GM04503 (cell line): ENCODE measurements at places on chromosomes 2 and 18.

DNA sequence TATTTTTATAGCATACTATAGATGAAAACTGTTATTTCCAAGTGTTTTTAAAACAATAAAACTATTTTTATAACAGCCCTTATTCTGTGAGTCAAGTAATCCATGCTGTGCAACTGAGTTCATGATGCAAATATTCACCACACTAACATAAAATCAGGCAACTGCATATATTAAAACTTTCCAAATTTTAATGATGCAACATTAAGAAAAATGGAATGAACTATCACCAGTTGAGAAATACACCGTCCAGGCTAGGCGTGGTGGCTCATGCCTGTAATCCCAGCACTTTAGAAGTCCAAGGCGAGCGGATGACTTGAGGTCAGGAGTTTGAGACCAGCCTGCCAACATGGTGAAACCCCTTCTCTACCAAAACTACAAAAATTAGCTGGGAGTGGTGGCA, 114.5 kb downstream of the CDH2 start:
- peak; percentile 39 for DNase-seq

DNA sequence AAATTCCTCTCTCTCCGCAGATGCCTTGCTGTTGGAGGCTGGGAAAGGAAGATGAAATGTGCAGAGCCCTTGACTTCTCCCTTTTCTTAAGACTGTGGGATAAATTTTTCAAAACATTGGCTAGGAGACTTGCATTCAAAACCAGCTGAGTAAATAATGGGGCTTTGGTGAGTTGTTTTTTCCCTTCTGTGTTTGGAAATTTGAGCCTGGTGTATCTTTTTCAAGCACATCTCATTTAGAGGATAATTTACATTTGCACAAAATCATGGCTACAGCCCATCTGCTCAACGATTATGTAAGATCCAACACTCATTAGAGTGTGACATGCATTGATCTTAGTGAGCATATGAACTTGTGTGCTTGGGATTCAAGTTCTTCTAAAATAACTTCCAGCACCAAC, 112.1 kb upstream of the ATP8B1 start:
- DNase-seq, result no peak

- DNase-seq, result no peak
Observed at GRCh38 chr2:27441226-27441926, 805 bp upstream of the KRTCAP3 start.

GRCh38 chr2:179218848-179219594, 45.6 kb downstream of the SESTD1 start:
- DNase-seq, result peak; percentile 33

GRCh38 chr18:13173578-13174145, 44.9 kb upstream of the LDLRAD4 start:
- DNase-seq, result no peak

- no peak for DNase-seq
Observed at GRCh38 chr2:43831543-43832294, 6.9 kb downstream of the ABCG5 start.

GRCh38 chr2:48541666-48542389, 11.9 kb downstream of the STON1 start:
- no peak for DNase-seq

GRCh38 chr2:2758793-2759367, 427.8 kb upstream of the MYT1L start:
- DNase-seq, result no peak

DNA sequence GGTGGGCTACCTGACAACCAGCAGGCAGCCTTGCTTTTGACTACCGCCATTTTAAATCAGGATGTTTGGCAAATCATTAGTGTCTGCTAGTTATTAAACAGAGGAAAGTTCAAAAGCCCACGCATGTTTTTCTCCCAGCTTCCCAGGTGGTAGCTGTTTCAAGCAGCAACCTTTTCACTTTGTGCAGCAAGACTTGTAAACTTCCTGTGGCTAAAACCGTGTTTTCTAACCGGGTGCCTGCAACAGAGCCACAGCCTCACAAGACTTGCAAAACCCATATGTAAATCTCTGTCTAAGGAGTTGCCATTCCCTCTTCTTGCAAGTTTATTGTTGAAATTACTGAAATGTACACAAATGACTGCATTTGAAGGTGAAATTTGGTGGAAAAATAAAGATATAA, 633.1 kb downstream of the BCL11A start:
- DNase-seq, result no peak

- no peak for DNase-seq
Observed at GRCh38 chr2:30545875-30546274, 98.8 kb downstream of the LCLAT1 start.

DNA sequence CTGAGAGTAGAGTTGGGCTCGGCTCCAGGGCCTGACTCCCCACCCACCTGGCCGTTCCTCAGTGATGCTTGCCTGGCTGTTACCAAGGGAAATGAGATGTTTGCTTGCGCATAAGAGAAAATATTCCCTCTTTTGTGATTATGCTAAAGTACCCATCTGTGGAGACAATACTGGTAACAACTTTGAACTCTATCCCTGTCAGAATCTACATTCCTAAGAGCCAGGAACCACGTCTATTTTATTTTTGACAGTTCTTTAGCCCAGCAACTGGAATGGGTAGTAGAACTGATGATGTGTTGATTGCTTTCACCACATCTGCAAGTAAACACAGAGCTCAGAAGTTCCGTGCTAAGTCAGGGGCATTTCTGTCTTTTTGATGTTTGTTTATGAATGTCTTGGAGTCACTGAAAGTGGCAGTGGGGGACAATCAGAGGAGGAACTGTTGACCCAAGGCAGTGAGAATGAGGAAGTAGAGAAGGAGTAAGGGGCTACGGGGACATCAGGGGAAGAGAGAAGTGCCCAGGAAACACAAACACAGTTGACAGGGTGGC, 348.3 kb upstream of the SOX11 start:
- DNase-seq, result no peak

DNA sequence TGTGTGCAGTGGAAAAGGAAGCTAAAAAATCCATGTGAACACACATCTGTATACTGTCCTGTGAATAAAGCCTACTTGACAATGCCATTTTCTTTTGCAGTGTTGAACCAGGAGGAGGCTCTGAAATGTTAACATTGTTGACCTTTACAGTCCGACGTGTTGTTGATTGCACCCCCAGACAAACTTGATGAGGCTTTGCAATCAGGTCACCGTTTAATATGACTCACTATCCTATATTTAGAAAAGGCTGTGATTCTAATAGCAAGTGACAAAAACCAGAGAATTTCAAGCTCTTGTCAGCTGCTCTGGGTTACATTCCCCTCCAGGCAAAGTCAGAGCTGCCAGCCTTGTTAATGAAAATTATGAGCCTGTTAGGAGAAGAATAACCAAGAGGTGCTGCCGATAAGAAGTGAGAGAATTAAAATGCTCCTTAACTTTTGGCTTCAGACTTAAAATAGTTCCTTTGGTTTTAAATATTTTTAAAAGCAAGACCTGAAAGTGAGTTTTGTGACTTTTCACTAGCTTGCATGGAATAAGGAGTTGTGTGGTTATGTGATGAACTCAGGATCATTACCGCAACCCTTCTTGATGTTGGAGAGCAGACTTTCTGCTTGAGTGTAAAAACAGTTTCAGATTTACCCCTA, 162.1 kb downstream of the QPCT start:
- DNase-seq, result no peak

GRCh38 chr2:134253117-134253704, 661 bp upstream of the MGAT5 start:
- DNase-seq, result no peak
